ENCODE measurements at places on chromosomes 3 and 15. TPM values are rescaled to one million over a fixed set of nuclear protein-coding genes. Genes with fewer than 3 reads are reported as not detected.

DNA sequence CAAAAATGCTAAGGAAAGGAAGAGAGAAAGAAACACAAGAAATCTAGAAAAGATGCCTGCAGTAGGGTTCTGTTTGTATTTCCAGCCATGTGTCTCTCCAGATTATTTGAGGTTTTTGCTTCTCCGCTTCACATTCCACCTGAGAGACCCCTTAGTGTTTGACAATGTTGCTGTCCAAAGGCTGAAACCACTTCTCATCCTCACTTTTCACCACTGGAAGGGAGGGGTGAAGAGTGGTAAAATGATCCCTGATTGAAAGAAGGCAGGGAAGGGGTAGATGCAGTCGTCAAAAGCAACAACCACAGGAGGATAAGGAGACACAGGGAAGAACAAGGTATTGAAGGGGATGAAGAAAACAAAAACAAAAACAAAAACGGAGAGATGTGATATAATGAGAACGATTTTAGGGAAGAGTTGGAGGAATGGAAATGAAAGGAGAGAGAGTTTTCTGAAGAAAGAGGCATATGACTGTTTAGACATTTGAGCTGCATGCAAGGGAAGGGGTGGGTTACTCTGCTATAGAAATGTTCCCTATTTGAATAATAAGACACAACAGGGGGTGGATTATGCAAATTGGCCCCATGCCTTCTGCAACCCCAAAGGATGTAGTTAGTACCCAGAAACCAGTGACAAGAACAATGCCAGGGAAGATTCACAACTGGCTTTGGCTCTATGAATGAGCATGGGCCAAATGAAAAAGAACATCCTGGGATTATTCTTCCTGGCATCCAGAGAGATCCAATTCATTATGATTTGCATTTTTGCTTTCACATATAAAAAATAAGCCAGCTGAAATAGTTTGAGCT is 235.9 kb downstream of the GAP43 start:
- H3K27me3 ChIP-seq, result no peaks in the 10 kb centered on the region
- H3K4me3 ChIP-seq, result no peak overlapping the region
- no peak overlapping the region for H3K27ac ChIP-seq
- no peaks in the 10 kb centered on the region for H3K36me3 ChIP-seq
- no peak for DNase-seq
- peaks cover 4% of the 10 kb centered on the region for H3K4me1 ChIP-seq

The SPINK8 gene
- total RNA-seq, result not detected

The ACTC1 gene
- 860 TPM for total RNA-seq

The CCNB2 gene
- 7.9 TPM for total RNA-seq

DNA sequence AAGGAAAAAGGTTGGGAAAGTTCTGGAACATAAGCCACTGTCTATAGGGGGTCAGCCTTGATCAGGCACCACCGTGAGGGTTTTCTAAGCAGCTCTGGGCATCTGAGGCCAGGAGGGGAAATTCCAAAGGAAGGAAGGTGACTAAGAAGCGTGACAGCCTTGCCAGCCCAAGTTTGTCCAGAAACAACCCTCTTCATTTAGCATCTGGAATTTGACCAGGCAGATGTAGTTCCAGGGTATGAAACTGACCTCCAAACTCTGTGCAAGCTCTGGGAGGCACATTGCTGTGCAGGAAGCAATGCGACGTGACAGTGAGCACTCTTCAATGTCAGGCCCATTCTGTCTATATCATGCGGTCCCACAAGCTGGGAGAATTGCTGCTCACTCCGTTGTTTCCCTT is 85.4 kb upstream of the TPM1 start:
- H3K4me1 ChIP-seq, result peaks cover 4% of the 10 kb centered on the region
- no peak overlapping the region for H3K4me3 ChIP-seq
- H3K36me3 ChIP-seq, result no peaks in the 10 kb centered on the region
- H3K27ac ChIP-seq, result no peak overlapping the region

The GOLGA6D gene
- total RNA-seq, result not detected

The ARRDC4 gene
- 42.4 TPM for total RNA-seq

GRCh38 chr3:77320514-77320913 is 280.6 kb downstream of the ROBO2 start:
- H3K27ac ChIP-seq, result no peak overlapping the region
- H3K36me3 ChIP-seq, result no peaks in the 10 kb centered on the region
- H3K27me3 ChIP-seq, result no peaks in the 10 kb centered on the region
- peak; percentile 21 for DNase-seq

DNA sequence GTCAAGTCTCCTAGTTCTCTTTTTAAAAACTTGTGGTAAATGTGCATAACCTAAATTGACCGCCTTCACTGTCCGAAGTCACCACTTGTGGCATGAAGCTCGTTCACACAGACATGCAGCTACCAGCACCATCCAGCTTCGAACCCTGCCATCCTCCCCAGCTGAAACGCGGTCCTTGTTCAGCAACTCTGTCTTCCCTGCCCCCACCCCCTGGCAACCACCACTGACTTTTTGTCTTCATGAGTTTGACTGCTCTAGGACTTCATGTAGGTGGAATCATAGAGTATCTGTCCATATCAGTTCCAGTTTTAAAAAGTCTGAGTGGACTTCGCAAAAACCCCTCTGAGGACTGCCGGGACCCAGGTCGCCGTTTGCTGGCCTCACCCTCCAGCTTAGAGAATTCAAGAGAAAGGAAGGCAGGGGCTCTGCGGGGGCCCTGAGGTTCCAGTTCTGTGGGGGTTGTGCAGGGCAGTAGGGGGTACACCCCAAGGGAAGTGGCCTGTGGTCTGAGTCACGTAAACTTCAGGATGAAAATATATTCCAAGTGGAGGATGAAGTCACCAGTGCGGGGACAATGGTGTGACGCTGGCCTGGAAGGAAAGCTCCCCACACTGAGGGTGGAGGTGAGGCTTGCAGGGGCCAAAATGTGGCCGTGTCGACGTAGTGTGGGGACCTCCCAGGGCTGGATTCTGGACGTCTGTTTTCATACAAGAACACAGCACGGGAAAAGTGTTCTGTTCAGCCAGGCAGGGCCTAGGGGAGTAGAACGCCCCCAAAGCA is 67.6 kb downstream of the ABTB1 start:
- no peaks in the 10 kb centered on the region for H3K36me3 ChIP-seq
- peak overlapping the region; percentile 43 for H3K27ac ChIP-seq
- H3K4me3 ChIP-seq, result no peak overlapping the region
- peaks cover 49% of the 10 kb centered on the region for H3K4me1 ChIP-seq
- no peak for DNase-seq
- H3K27me3 ChIP-seq, result no peaks in the 10 kb centered on the region

DNA sequence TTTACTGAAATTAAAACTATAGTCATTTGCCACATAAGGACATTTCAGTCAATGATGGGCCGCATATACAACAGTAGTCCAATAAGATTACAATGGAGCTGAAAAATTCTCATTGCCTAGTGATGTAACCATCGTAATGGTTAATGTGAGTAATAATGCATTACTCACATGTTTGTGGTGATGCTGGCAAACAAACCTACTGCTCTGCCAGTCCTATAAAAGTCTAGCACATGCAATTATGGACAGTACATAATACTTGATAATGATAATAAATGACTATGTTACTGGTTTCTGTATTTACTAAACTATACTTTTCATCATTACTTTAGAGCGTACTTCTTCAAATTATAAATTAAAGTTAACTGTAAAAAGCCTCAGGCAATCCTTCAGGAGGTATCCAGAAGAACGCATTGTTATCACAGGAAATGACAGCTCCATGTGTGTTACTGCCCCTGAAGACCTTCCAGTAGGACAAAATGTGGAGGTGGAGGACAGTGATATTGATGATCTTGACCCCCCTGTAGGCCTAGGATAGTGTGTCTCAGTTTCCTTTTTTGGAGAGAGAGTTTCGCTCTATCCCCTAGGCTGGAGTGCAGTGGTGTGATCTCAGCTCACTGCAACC is 102.7 kb downstream of the ATP1B3 start:
- H3K4me3 ChIP-seq, result no peak overlapping the region
- H3K4me1 ChIP-seq, result no peaks in the 10 kb centered on the region
- peak overlapping the region; percentile 49 for H3K27ac ChIP-seq
- no peaks in the 10 kb centered on the region for H3K27me3 ChIP-seq

- H3K4me3 ChIP-seq, result no peak overlapping the region
- DNase-seq, result no peak
- no peak overlapping the region for H3K27ac ChIP-seq
- H3K27me3 ChIP-seq, result no peaks in the 10 kb centered on the region
Observed at GRCh38 chr3:183921096-183921495, 36.4 kb upstream of the PARL start.

GRCh38 chr3:132486099-132486498 is 68.8 kb downstream of the DNAJC13 start:
- no peak for DNase-seq
- H3K27ac ChIP-seq, result no peak overlapping the region
- no peaks in the 10 kb centered on the region for H3K27me3 ChIP-seq
- no peaks in the 10 kb centered on the region for H3K4me1 ChIP-seq
- peaks cover 37% of the 10 kb centered on the region for H3K36me3 ChIP-seq

The MASP1 gene
- total RNA-seq, result 0.62 TPM

The TRPM7 gene
- total RNA-seq, result 27.8 TPM

The TMEM266 gene
- 0.36 TPM for total RNA-seq

DNA sequence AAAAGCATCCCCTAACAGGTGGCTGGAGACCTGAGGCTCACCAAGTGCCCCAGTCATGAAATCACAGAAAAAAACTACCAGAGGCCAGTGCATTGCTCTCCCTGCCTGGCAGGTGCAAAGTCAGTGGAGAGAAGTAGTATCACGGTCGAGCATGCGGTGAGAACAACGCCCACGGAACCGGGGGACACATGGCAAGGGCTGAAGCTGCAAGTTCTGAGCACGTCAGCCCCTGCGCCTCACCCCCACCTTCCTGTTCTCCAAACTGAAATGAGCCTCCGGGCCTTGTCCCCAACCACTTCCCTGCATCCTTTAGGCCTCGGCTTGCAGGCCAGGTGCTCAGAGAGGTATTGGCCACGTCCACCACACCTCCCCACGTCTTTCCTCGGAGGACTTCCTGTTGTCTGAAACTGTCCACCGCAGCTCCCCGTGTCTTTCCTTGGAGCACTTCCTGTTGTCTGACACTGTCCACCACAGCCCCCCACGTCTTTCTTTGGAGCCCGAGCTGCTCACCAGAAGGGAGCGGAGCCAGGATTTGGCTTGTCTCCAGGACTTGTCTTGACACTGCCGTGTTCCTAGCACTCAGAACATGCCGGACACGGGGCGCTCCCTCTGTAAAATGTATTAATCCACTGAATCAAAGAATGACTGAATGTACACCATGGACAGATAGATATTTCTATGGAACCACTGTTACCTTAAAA is 43.9 kb downstream of the NSMCE3 start:
- no peak overlapping the region for H3K27ac ChIP-seq
- no peaks in the 10 kb centered on the region for H3K27me3 ChIP-seq
- no peaks in the 10 kb centered on the region for H3K36me3 ChIP-seq
- no peaks in the 10 kb centered on the region for H3K4me1 ChIP-seq
- no peak for DNase-seq

DNA sequence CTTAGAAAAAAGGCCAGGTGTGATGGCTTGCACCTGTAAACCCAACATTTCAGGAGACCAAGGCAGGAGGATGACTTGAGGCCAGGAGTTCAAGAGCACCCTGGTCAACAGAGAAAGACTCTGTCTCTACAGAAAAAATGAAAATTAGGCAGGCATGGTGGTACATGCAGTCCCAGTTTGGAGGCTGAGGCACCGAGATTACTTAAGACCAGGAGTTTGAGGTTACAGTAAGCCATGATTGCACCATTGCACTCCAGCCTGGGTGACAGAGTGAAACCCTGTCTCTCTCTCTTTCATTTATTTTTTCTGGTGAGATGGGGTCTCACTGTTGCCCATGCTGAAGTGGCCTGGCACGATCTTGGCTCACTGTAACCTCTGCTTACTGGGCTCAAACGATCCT is 24.7 kb downstream of the IP6K1 start:
- H3K4me1 ChIP-seq, result no peaks in the 10 kb centered on the region
- no peaks in the 10 kb centered on the region for H3K27me3 ChIP-seq
- no peaks in the 10 kb centered on the region for H3K36me3 ChIP-seq
- DNase-seq, result no peak
- H3K4me3 ChIP-seq, result no peak overlapping the region

The CPB1 gene
- total RNA-seq, result not detected

GRCh38 chr15:92819278-92820235 is 80.6 kb upstream of the CHD2 start:
- H3K4me1 ChIP-seq, result peaks cover 47% of the 10 kb centered on the region
- H3K27me3 ChIP-seq, result no peaks in the 10 kb centered on the region
- DNase-seq, result no peak
- peak overlapping the region; percentile 60 for H3K4me3 ChIP-seq
- no peaks in the 10 kb centered on the region for H3K36me3 ChIP-seq

- no peaks in the 10 kb centered on the region for H3K36me3 ChIP-seq
- H3K4me3 ChIP-seq, result no peak within 1 kb of the TSS
- H3K27me3 ChIP-seq, result peaks cover 6% of the 10 kb centered on the region
- no peak for DNase-seq
- H3K4me1 ChIP-seq, result no peaks in the 10 kb centered on the region
Observed at GRCh38 chr3:100609305-100609704, at the start of gene ADGRG7. Gene ADGRG7 (plus strand): TSS chr3:100609601. CDS start chr3:100609857, 256 bp downstream.

The THPO gene
- total RNA-seq, result 0.46 TPM

DNA sequence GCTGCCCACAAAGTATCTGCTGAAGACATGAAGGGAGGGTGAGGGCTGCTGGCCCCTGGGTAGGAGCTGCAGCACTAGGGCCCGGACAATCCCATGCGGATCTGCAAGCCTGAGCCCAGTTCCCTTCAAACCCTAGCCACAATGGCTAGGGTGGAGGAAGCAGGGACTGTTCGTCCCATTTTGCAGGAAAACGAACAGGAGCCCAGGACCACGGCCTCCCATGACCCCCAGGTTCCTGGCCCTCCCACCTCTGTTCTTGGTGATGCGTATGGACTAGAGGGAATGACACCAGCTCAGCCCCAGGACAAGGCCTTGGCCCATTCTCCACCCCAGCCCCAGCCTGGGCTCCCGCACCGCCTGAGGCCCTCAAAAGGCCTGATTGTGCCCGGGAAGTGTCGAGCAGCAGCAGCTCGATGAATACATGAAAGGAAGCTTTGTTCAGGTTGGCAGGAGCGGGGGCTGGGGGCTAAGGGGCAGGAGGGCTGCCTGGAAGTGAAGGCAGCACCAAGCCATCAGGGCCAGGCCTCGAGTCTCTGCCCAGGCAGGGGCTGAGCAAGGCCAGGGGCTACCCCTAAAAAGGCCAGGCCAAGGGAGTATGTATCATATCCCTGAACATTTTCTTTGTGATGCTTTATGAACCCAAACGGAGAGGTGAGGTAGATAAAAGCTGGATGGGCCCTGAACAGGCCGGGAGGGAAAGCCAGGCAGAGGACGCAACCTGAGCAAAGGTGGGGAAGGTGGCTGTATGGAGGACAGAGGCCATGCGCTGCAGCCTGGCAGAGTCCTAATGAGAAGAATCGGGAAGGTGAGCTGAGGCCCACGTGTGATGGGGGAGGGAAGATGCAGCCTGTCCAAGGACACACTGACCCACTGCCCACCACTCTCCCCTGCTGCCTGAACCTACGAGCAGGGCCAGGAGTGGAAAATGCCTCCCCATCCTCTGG is 12.2 kb downstream of the SEMA7A start:
- peak overlapping the region; percentile 70 for H3K27ac ChIP-seq
- H3K27me3 ChIP-seq, result no peaks in the 10 kb centered on the region
- H3K36me3 ChIP-seq, result peaks cover 10% of the 10 kb centered on the region
- no peak for DNase-seq
- peaks cover 89% of the 10 kb centered on the region for H3K4me1 ChIP-seq

Measured in astrocyte (in vitro differentiated cells and primary cell).